Psoas muscle (tissue), 8 donors: ENCODE measurements at places on chromosomes 11 and 22. TPM values are rescaled to one million over a fixed set of nuclear protein-coding genes. Genes with fewer than 3 reads are reported as not detected.

- no peak for DNase-seq
- peaks cover 18% of the 10 kb centered on the region for H3K4me1 ChIP-seq
- no peak overlapping the region for H3K4me3 ChIP-seq
- no peaks in the 10 kb centered on the region for H3K27me3 ChIP-seq
- H3K27ac ChIP-seq, result no peak overlapping the region
These were observed 3.2 kb downstream of the C11orf54 start for GRCh38 chr11:93744669-93745004.

SLCO2B1 gene
- 1.7 TPM for polyA plus RNA-seq

DNA sequence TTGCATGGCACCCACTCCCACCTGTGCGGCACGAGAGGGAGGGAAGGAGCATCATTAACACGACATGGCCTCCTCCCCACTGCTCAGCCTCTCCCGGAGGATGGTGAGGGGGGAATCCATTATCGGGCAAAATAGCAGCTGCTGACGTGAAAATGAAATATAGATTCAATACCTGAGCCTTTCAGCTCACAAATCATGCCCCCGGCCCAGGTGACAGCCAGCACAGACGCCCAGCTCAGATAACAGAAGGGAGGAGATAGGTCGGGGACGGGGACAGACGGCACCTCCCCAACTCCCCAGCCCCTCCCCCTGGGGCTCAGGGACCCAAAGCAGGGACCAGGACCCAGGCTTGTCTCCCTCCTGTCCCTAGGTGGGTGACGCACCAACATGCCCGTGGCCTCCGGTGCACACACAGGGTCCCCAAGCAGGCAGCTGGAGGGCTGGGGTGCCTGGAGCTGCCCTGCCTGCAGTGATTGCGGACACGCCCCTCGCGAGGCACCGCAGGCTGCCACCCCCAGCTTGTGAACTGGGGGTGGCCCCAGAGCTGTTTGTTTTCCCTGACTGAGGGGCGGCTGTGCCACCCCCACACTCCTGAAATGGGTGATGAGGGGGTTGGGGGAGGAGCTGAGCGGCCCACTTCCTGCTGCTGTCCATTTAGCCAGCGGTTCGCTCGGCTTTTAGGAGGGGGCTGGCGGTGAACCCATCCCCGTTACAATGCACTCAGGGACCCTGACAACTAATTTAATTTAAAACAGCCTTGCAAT, 31.7 kb downstream of the FLRT1 start:
- no peaks in the 10 kb centered on the region for H3K36me3 ChIP-seq
- H3K27me3 ChIP-seq, result no peaks in the 10 kb centered on the region
- no peak for DNase-seq
- H3K4me1 ChIP-seq, result peaks cover 8% of the 10 kb centered on the region
- H3K27ac ChIP-seq, result no peak overlapping the region

RAG2 gene
- polyA plus RNA-seq, result not detected
